Stimulated activated CD4-positive, alpha-beta T cell treated with anti-CD3 and anti-CD28 coated beads, TNF-alpha, amount 100 ng/mL, for 1 hour (primary cell): ENCODE measurements at places on chromosomes 2 and 18.

- no peak for DNase-seq
Measured at GRCh38 chr2:119734047-119734446, 25.7 kb upstream of the PTPN4 start.

DNA sequence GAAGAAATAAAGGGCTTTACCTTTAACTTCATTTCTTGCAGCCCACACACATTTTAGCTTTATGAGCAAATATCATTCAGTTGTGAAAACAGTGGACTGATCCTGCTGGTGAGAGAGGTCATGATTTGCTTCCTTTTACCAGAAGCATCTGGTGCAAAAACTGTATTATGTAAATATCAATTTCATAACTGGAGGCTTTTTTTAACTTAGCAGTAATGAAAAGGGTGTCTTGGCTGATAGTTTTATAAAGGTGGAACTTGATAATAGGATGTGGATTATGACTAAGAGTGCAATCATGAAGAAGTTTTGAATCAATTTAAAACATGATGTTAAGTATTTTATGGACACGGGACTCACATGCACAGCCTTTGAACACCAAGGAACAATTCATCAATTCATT, 304.4 kb downstream of the GULP1 start:
- no peak for DNase-seq

DNA sequence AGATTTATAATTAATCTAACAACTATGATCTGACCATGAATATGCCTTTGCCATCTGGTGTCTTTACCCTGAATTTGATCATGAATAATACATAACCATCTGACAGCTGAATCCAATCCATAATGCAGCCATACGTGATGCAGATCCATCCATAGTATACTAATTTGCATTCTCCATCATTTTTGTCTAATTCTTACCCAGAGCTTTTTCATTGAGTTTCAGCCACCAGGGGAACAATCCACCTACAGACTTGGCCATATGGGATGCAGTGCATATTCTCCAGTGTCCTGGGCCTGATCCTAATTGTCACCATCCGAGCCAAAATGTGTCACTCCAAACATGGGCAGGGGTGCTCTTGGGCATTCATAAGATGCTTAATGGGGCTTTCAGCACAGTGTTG, 227.2 kb upstream of the CRIM1 start:
- DNase-seq: no peak

DNA sequence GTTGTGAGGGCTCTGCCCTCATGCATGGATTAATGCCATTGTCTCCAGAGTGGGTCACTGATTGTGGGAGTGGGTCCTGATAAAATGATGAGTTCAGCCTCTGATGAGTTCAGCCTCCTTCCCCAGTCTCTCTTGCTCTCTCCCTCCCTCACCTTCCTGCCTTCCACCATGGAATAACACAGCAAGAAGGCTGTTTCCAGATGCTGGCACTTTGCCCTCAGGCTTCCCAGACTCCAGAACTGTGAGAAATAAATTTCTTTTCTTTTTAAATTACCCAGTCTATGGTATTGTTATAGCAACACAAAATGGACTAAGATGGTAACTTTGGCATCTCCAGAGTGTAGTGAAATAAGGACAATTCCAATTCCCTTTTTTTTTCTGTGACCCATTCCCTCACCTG, 47.1 kb upstream of the MAP4K3 start:
- no peak for DNase-seq

GRCh38 chr2:48693066-48693465, 62.5 kb downstream of the LHCGR start:
- no peak for DNase-seq

GRCh38 chr18:49135877-49136276, 185.1 kb upstream of the SMAD7 start:
- DNase-seq: no peak

GRCh38 chr18:3903337-3903736, 453.4 kb downstream of the TGIF1 start:
- DNase-seq: no peak
